ENCODE measurements at places on chromosomes 16 and 17.
A peak's percentile ranks its signal among the peaks of the same experiment; 100 is the strongest.

GRCh38 chr17:40168262-40168832 is 8.9 kb upstream of the RAPGEFL1 start:
- peak; percentile 36 for DNase-seq

GRCh38 chr17:73261617-73261951 is at the start of gene CPSF4L:
CPSF4L (minus strand) TSS chr17:73261880; CDS start chr17:73261818, 62 bp downstream.
- no peak for DNase-seq

DNA sequence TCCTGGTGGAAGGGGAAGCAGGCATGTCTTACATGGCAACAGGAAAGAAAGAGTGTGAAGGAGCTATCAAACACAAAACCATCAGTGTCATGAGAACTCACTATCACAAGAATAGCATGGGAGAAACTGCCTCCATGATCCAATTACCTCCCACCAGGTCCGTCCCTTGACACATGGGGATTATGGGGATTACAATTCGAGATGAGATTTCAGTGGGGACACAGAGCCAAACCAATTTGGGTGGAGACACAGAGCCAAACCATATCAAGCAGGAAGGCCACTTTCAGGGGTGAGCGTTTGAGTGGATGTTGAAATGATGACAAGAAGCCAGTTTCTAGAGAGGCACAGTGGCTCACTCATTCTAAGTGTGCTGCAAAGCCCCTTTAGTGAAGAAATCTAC is 143.8 kb downstream of the CPPED1 start:
- no peak for DNase-seq

DNA sequence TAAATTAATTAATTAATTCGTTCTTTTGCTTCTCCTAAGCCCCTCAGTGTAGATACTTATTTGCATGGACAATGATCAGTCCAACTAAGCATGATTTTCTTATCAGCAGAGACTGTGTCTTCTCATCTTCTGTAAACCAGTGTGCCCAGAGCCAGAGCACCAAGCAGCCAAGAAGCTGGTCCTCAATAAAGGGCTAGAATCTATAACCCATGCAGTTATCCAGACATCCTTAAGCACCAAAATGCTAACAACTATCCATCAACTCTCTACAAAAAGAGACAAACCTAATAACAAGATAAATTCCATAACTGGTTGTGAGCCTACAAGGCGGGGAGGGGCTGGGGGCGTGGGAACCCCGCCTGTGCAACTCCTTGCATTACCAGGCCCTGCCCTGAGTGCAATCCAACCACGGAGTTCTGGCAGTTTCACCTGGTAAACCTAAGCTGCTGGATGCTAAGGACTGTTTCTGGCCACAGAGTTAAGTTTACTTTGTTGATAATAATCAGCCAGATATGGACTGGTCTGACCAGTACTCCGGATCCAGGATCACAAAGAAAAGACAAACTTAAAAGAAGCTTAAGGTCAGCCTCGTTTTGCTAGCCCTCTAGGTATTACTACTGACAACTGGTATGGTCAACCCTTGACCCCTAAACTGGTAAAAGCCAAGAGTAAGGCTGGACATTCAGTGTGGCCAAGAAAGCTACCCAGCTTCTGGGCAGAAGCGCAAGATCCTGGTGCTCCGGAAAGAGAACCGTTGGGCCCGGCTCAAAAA is 51.5 kb downstream of the ZFHX3 start:
- no peak for DNase-seq

DNA sequence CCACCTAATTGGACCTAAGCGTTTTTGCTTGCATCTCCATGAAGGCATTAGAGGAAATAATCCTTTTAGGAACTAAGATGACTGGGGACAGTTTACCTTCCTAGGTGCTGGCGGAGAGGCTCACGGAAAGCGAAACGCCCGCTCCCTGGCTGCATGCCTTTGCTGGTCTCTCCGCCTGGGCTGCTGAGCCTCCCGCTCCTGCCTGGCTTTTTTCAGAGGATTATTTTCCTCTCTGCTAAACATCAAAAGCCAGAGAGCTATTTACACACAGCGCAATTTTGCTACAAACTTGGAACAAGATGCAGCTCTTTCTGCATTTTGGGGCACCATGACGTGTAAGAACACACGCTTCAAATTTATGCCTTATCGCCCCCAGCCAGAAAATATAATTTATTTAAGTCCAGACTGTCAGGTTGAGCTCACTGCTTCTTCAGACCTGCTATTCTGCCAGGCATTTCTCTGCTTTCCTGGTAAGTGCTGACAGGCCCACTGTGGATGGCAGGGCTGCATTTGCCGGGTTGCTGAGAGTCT is 124.4 kb downstream of the SPACA3 start:
- no peak for DNase-seq

DNA sequence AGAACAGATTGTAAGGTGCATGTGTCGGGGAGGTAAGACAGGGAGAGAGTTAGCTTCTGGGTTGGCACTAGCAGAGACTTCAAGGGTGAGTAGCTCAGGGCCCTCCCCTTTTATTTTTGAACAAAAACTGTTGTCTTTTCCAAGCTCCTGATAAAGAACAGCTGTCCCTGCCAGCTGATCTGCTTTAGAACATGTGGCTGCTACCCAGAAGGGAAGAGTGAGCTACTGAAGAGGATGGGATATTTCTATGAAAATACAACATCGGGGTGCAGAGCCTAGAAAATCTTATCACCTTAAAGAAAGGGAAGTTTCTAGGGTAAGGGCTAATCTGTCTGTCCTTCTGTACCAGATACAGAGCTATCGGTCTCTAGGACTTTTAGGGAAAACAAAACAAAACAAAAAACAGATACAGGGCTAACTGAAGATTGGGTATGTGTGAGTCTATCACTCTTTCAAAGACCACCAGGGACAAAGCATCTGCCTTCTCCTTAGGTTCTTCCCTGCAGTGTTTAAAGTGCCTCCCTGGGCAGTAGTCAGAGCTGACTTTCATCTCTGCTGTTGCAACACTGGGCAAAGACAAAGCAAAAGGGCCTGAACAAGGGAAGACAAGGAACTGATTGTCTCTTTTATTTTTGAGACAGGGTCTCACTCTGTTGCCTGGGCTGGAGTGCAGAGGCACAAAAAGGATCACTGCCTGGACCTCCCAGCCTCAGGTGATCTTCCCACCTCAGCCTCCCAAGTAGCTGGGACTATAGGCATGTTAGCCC is 5.0 kb upstream of the DHRS13 start:
- DNase-seq = no peak

DNA sequence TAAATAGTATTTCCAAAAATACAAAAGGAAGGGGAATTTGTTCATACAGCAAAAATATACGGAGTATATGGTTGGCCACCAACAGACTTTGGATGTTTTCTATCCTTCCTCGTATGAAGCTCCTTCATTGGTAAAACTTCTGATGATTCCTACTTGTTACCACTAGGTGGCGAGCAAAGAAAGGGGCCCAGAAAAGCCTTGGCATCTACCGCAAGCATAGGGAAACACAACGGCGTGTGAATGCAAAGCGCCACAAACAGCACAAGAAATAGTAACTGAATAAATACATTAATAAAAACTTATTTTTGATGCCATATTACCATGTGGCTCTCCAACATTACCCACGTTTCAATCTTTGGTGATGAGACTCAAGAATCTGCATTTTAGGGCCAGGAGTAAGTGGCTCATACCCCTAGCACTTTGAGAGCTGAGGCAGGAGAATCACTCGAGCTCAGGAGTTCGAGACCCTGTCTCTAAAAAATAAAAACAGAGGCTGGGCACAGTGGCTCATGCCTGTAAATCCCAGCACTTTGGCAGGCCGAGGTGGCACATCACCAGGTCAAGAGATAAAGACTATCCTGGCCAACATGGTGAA is 34.5 kb downstream of the YWHAE start:
- DNase-seq = peak; percentile 60

GRCh38 chr17:61750656-61751055 is 112.7 kb downstream of the BRIP1 start:
- no peak for DNase-seq

- DNase-seq = no peak
Observed at GRCh38 chr16:81928271-81928918, 82.9 kb downstream of the SDR42E1 start.

GRCh38 chr16:31187808-31188189 is 7.9 kb downstream of the FUS start:
- no peak for DNase-seq

- no peak for DNase-seq
Observed at GRCh38 chr16:84486126-84486525, 18.3 kb downstream of the MEAK7 start.

DNA sequence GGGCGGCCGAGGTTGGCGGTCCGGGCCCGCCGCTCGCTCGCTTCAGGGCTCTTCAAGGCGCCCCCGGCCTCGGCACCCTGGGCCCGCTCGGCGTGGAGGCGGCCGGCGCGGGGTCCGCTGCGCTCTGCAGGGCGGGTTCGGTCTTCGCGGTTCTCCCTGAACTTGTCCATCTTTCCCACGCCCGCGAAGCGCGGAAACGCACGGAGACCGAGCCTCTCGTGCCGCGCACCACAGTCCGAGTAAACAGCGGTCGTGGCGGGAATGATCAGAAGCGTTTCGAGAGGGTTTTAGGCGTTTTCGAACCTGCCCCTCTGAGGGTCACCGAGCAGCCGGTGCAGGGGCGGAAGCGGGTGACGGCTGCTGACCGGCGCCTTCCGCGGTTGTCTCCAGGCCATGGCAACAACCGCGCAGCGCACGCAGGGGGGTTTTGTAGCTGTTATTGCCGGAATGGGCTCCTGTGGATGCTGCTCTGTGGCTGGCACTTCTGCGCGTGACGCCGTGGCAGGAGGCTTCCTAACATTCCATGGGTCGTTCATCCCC is 414 bp downstream of the NARF start:
- no peak for DNase-seq

All from fibroblast of skin of left quadriceps (primary cell).